Hindlimb muscle (tissue), 1 donor: ENCODE measurements at places on chromosomes 1 and 21. TPM values are rescaled to one million over a fixed set of nuclear protein-coding genes. Genes with fewer than 3 reads are reported as not detected.

GRCh38 chr1:174519844-174520243 lies 72.1 kb downstream of the GPR52 start:
- DNase-seq: no peak

The ACTL8 gene
- polyA plus RNA-seq: not detected

- DNase-seq: no peak
Observed at GRCh38 chr1:12630946-12631530, 12.8 kb upstream of the AADACL4 start.

DNA sequence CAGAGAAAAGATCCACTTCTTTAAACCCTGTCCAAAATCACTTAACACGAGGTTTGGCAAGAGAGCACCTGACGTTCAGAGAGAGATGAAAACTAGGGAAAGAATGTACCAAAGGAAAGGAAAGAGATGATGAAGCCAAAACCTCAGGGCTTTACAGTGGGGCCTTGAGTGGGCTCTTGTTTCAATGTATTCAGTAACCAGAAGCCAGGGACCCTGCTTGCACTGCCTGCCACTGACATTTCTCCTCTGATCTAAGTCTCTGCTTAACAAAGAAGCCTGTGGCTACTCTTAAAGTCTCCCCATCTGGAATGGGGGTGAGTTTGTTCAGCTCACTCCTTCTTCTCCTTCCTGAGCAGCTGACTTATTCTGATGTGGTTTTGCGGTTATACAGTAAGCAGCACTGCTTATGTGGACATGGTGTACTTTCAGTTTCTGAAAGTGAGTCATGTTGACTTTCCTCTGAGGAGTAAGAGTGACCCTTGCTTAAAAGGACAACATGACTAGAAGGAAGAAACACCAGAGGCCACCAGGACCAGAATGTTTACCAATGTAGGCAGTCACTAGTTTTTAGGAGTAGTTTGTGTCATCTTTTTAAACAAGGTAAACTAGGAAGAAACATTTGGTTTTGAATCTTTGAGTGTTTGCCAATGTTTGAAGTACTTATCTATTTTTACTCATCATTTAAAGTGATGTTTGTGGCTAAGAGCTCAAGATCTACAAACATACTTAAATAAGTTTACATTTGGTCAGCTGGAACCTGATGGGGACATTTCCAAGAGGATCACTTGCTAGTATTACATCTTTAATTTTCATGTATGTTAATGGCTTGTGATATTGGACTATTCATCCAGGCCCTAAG lies 87.4 kb downstream of the FASLG start:
- no peak for DNase-seq

The CHI3L1 gene
- 1.7 TPM for polyA plus RNA-seq

The CATSPER4 gene
- polyA plus RNA-seq: not detected

The NTPCR gene
- 41.0 TPM for polyA plus RNA-seq

GRCh38 chr1:225554216-225554812 lies 98.6 kb downstream of the ENAH start:
- no peak for DNase-seq

The AMPD1 gene
- polyA plus RNA-seq: 142 TPM

- no peak for DNase-seq
Observed at GRCh38 chr1:1098681-1099421, 17.0 kb downstream of the C1orf159 start.

DNA sequence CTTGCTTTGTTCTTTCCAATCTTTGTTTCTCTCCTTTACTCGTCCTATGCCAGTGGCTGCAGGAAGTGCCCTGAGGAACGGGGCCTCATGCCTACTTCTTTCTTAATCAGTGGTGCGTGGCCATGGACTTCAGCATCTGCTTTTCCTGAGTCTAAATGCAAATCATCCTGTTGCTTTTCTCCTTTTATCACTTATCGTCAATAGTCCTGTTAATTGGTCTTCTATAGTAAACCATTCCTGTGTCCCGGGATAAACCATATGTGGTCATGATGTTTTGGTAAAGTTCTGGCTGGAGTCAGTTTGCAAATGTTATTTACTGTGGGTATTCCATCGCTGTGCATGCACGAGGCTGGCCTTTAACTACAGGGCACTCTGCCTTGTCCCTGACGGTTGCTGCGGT lies 47.5 kb downstream of the AGPAT3 start:
- DNase-seq: no peak

- no peak for DNase-seq
Observed at GRCh38 chr1:186236921-186237320, 138.1 kb downstream of the TPR start.

GRCh38 chr1:38005195-38006007 lies at the start of gene FHL3:
FHL3 (minus strand) TSS chr1:38005514; CDS start chr1:37999412, 6,102 bp downstream.
- DNase-seq: peak; percentile 67

DNA sequence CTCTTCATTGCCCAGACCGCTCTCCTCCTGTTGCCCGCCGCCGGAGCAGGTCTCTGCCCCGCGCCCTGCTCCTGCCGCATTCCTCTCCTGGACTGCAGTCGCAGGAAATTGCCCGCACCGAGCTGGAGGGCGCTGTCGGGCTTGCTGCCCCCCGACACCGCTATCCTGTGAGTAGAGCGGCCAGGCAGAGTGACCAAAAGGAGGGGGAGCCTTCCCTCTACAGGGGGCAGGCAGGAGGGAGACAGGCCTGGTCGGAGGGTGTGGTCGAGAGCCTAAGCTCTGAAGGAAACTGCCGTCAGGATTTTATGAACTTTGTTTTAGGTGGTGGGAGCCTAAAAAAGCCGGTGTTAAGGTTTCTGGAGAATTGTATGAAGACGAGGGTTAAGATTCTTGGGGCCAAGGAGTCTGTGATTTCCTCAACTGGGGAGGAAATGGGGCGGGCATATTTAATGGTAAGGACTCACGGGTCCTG lies 517 bp downstream of the LRIG2 start:
- no peak for DNase-seq

- no peak for DNase-seq
Observed at GRCh38 chr1:225825607-225826007, 15.7 kb downstream of the EPHX1 start.

DNA sequence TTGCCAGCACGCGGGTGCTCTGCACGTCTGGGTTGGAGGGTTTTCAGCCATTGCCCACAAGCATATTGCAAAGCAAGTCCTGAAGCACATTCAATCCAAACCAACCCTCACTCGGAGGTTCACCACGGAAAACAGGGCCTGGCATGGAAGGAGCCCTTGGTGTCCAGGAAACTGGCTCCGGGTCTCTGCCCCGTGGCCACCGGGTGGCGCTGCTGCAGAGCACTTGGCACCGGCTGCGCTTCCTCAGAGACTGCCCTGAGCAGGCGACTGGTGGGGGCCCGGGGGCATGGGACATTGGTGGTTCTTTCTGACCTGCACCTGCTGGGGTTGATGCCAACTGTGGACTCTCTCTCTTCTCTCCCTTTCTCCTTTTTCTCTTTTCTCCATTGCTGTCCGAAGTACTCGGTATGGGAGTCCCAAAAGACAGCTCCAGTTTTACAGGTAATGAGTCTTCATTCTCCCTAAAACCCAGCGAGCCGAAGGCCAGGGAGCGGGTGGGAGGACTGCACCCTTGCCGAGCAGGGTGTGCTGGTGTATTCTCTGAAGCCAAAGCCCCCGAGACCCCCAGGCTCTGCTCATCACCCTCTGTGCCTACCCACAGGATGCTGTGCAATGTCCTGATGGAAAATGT lies 4.1 kb upstream of the KCNAB2 start:
- DNase-seq: no peak

DNA sequence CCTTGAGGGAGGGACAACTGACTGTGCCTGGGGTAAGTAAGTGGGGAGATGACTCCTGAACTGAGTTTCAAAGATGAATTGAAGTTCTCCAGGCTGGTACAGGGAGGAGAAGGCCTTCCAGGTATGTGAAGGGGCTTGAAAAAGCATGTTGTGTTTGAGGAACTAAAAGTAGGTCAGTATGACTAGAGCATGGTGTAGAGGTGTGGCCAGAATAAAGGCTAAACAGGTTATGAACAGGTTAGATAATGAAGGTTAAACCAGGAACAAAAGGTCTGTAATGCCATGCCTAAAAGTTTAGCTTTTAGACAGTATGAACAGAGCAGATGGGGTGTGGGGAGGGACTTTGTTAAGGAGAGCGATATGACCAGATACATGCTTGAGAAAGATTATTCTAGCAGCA lies 7.3 kb upstream of the CLSPN start:
- DNase-seq: no peak

DNA sequence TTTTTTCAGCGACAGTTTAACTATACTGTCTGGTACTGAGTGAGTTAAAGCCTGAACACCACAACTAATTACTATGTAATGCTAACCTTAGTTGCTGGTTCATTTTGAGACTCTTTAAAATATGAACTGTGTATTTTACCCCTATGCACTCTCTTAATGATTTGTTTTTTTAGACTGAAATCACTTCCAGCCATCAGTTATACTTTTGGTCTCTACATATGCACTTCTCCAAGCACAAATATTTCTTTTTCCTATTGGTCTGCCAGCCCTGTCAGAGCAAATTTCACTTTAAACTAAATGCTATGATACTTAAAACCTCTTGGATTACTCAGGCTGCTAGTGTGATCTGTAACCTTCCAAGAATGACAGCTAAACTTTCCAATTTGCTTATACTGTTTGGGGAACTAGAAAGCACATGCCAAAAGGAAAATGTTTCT lies 38.1 kb upstream of the SCYL3 start:
- peak; percentile 83 for DNase-seq

GRCh38 chr1:117671781-117672501 lies 66.1 kb downstream of the TENT5C start:
- DNase-seq: peak; percentile 56

DNA sequence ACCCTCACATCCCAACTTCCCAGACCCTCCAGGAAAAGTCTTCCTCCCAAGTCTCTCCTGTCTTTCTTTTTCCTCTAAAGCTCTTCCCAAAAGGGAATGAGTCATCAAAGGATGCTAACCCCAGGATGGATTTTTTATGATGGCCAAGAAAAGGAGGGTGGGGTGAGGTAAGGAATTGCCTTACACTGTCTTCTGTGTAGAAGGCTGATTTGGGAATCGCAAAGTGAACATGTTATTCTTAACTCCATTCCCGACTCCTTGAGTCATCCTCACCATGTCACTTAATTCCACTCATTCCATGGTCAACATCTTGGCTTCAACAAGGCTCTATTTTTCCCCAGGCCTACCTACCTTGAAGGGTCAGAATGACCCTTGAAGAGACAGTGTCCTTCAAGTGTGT lies 44.0 kb downstream of the TBX15 start:
- DNase-seq: no peak

DNA sequence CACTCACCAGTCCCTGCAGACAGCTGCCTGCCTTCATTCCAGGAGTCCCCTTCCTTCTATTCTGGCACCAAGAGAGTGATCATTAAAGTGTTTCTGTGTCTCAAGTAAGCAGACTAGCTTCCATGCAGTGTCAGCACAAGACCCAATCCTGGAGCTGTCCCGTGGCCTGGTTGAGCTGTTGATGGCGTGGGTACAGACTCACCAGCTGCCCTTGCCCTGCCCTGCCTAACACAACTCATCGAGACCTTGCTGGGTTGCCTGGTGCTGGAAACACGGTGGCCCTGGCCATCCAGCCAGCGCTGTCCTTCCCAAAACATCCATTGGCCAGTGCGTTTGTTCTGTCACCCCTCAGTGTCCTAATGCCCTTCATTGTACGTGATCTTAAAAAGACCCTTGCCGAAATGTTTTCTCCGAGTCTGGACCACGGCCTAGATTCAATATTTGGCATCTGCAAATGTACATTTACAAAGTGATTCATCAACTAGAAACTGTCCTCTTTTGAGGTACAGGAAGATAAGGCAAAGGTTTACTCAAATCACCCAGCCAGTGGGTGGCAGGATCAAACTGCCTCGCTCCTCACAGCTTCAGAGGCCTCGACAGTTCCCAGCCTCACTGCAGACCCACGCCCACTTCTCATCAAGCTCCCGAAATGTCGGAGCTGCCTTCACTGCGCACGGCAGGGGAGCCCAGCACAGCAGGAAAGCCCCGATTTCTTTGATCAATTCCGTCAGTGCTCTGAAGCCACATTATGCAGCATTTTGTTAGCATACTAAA lies 494.2 kb downstream of the KIF26B start:
- no peak for DNase-seq

DNA sequence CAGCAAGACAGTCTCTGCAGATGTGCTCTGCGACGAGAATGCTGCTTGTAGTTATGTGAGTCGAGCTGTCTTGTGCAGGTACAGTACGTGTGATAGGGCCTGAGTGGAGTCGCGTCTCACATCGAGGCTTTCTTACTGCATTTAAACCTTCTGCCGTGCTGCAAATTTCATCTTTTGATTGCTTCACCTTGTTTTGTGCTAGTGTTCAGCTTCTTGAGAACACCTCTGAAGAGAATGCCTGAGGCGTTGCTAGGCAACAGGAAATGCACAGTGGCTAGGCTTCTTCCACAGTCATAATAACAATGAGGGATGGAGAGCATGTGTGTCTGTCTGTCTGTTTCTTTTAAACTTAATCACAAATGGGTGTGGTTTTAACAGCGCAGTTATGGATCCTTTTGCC lies 52.9 kb downstream of the MRPS6 start:
- DNase-seq: no peak

The PRRX1 gene
- 179 TPM for polyA plus RNA-seq
